Liver (tissue), 10 donors: ENCODE measurements at places on chromosomes 6 and 20. TPM values are rescaled to one million over a fixed set of nuclear protein-coding genes. Genes with fewer than 3 reads are reported as not detected.

GRCh38 chr20:59774204-59774641 is 159.2 kb downstream of the SYCP2 start:
- DNase-seq: no peak

DNA sequence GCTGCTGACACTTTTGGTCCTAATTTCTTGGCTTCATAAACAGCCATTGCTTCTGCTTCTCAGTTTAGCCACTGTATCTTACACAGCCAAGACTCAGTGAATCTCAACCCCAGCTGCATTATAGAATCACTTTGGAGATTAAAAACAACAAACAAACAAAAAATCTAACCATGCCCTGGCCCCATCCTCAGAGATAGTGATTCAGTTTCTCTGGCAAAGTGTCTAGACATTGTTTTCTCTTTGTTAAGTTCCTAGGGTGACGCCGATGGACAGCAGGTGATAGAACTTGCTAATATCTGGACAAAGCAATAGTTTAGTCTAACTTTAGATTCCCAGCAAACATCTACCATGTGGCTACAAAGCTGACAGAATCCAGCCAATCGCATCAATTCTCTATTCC is 2.9 kb downstream of the ADGRF5 start:
- no peak for DNase-seq

SLC17A4 gene
- 4.6 TPM for total RNA-seq

PHACTR2 gene
- 15.1 TPM for total RNA-seq

NHLRC1 gene
- 2.1 TPM for total RNA-seq

GRCh38 chr6:114342086-114342825 is 567 bp downstream of the HS3ST5 start:
- DNase-seq: peak; percentile 32

LY6G5B gene
- total RNA-seq: 5.9 TPM

CTSZ gene
- 146 TPM for total RNA-seq

DNA sequence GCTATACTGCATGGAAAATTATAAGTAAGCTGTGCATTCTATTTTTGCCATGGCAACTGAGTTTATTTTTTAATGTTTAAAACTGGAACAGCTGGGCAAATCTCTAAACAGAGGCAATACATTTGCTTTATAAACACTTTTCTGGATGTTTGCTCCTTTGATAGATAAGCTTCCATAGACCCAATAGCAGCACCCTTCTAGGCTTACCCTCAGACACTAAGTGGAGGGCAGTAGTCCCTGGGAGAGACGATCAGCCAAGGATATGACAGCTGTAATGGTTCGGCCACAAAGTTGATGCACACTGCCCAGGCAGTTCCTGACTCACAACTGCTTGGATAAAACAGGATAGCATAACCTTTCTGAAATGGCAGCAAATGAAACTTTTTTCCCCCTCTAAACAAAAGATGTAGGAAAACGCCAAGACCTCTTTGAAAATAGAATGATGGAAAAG is 8.5 kb upstream of the MRPS10 start:
- DNase-seq: no peak

- no peak for DNase-seq
Observed at GRCh38 chr20:45094864-45095574, 5.9 kb downstream of the KCNS1 start.

- no peak for DNase-seq
Observed at GRCh38 chr6:136994782-136995181, 50.0 kb downstream of the IL20RA start.

DEF6 gene
- total RNA-seq: 6.3 TPM

LY6G5C gene
- total RNA-seq: 0.59 TPM

DNA sequence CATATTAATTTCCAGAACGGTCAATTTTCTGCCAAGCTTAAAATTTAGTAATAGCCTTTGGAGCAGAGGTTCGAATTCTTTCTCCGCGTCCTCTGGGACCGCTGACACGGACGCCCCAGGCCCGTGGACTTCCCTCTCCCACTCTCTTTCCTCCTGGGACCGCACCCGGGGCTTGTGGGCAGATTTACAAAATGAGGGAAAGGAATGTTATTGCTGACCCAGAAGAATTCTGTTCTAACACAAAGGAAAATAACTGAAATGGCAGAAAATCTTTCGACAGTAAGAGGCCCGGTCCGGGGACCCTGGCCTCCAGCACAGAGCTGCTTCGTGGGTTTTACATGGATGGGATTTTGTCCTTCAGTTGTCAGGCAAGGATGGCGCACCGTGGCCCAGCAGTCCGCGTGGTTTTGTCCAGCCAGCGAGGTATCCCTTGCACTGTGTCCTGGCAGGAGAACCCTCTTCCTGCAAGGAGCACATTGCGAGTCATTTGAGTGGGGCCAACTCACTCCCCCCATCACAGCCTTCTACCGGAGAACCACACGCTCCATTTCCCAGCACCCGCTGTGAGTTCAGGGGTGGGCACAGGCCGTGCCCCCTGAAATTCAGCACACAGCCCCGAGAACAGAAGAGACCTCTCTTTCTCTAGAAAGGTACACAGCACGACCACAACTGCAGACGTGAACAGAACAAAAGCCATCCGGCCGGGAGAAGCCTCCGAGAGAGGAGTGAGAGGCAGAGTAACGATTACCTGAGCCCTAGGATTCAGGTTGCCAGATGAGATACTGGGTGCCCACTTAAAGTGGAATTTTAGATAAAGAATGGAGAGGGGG is 106.0 kb upstream of the AFDN start:
- DNase-seq: no peak
